Spinal cord (tissue), 10 donors: ENCODE measurements at places on chromosomes 2 and 18. TPM values are rescaled to one million over a fixed set of nuclear protein-coding genes. Genes with fewer than 3 reads are reported as not detected.

GRCh38 chr2:193695367-193695766 is 1500.6 kb upstream of the TMEFF2 start:
- peak; percentile 28 for DNase-seq

- no peak for DNase-seq
Observed at GRCh38 chr2:230124235-230124634, 55.5 kb upstream of the SLC16A14 start.

- DNase-seq, result no peak
Observed at GRCh38 chr2:10256515-10257031, 46.1 kb upstream of the HPCAL1 start.

- peak; percentile 64 for DNase-seq
Observed at GRCh38 chr2:159953136-159953823, 109.1 kb downstream of the PLA2R1 start.

GRCh38 chr2:37969731-37970130 is 44.6 kb downstream of the RMDN2 start:
- DNase-seq, result no peak

DNA sequence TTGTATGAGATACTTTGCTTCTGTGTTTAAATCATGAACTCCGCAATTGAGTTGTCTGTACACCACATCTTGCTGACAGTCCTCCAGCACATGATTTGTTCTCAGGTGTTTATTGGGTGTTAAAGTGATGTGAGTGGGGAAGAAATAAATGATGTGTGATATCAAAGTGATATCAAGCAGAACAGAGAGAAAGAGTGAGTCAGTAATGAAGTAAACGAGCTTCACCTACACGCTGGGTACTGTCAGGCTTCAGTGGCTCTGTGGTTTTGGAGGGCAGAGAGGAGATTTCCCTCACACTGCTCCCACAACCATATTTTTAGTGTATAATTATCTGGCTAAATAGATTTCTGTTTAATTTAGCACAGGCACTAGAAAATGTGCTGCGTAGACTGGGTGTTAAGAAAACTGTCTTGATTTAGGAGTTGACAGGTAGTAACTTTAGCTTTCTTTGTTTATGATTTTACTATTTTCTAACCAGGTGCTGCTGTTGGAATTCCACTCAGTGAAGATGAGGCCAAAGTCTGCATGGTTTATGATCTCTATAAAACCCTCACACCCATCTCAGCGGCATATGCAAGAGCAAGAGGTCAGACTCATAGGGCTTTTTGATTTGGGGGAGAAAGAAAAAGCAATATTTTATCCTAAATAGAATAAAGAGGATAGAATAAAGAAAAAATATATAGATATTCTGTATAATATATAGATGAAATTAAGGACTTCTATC is 21.2 kb downstream of the ATIC start:
- peak; percentile 50 for DNase-seq

DNA sequence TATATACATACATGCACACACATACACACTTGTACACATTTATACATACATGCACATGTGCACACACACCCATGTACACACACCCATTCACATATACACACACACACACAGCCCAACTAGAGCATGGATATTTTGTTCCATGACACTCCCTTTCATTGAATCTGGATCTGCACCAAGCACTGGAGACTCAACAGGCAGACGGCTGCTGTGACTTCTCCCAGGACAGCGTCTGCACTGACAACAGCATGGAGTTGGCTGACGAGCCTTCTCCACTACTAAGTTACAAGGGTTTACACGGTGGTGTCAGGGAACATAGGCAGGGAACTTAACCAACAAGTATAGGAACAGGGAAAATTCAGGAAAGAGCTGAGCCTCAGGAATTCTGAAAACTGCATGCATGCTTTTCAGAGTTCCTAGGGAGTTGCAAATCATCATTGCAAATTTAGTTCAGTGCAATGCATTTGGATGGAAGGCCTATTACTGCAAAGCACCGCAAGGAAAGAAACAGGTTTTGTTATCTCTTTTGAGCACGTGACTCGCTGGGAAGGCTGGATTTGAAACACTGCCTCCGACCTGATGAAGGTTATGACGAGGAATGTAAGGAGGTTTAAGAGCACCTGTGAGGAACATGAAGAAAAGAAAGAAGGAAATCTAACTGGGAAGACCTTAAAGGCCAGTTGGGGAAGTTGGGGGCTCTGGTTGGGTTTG is 35.9 kb downstream of the TMEM18 start:
- no peak for DNase-seq

GRCh38 chr2:204776781-204777559 is 231.7 kb downstream of the PARD3B start:
- DNase-seq, result no peak

GRCh38 chr18:36582988-36583745 is 245.6 kb downstream of the TPGS2 start:
- peak; percentile 23 for DNase-seq

DNA sequence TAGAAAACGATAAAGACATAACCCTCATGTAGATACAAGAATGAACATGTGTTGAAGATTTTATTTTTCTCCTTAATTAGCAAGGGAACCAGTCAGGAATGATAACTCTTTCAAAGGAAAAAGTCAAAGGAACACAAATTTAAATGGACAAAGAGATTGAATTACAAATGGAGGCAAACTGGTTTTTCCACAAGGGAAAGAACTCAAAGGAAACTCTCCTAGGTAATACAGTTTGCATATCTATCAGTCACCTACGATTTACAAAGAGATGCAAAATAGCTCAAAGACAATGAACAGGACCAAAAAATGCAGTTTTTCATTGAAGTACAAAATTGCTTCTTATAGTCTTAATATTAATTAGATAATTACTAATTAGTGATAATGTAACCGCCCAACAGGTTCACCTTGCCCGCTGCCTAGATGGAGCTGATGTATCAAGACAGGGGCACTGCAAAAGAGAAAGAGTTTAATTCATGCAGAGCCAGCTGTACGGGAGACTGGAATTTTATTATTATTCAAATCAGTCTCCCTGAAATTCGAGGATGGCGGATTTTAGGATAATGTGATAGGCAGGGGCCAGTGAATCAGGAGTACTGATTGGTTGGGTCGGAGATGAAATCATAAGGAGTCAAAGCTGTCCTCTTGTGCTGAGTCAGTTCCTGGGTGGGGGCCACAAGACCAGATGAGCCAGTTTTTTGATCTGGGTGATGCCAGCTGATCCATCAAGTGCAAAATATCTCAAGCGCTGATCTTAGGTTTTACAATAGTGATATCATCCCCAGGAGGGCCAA is 151.0 kb downstream of the TMEM17 start:
- no peak for DNase-seq

- DNase-seq, result no peak
Observed at GRCh38 chr2:144683966-144684365, 164.0 kb upstream of the ZEB2 start.

SERPINB10 gene
- total RNA-seq, result 3.7 TPM

PCARE gene
- not detected for total RNA-seq

TNFAIP6 gene
- 15.9 TPM for total RNA-seq

NEU2 gene
- not detected for total RNA-seq

ATG9A gene
- 26.2 TPM for total RNA-seq

SPATA3 gene
- total RNA-seq, result not detected

SLC39A6 gene
- total RNA-seq, result 121 TPM
